AG09319 (cell line): ENCODE measurements at places on chromosomes 5 and 9.

- no peak for DNase-seq
These were observed 201.9 kb upstream of the ISL1 start for GRCh38 chr5:51181208-51181894.

DNA sequence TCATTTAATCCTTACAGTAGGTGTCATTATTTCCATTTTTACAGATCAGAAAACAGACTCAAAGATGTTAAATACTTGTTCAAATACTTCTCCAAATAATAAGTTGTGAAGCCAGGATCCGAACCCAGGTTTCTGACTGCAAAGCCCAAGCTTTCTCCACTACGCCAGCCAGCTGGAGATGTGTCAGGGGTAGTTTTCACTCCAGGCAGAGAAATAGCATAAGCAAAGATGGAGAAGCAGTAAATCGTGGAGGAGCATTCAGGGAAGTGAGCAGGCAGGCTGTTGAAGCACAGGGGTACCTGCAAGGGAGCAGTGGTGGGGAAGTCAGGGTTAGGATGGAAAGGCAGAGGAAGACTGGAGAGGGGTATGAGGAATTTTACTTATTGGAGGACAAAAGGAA lies 2.9 kb downstream of the TLN1 start:
- no peak for DNase-seq

DNA sequence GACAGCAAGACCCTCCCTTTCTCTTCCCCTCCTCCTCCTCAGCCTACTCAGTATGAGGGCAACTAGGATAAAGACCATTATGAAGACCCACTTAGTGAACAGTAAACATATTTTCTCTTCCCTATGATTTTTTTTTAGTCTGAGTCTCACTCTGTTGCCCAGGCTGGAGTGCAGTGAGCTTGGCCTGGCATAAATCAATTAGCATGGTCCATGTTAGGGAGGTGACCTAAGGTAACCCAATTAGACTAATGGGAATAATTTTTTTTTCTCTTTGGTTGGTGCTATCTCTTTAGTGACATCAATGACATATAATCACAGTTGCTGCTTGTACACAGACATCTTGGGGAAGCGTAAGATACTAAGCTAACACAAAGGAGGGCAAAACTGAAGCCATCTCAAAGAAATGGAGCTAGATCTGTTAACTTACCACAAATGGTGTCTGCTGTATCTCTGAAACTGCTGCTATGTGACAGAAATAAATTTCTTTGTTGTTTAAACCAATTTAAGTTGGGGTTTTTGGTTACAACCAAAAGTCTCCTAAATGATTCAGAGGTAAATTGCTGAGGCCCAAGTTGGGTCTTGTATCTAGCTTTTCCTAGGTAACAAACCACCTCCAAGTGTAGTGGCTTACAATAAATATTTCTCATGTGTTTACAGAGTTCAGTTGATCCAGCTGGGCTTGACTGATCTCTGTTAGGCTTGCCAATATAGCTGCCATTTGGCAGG lies 13.3 kb downstream of the PKD2L2 start:
- no peak for DNase-seq

GRCh38 chr9:137838576-137838975 lies 39.0 kb upstream of the CACNA1B start:
- no peak for DNase-seq

GRCh38 chr9:137138722-137139467 lies at the start of gene GRIN1:
TSS of gene GRIN1 (plus strand) at chr9:137139154. CDS start at chr9:137139487, 333 bp downstream.
- DNase-seq: no peak

DNA sequence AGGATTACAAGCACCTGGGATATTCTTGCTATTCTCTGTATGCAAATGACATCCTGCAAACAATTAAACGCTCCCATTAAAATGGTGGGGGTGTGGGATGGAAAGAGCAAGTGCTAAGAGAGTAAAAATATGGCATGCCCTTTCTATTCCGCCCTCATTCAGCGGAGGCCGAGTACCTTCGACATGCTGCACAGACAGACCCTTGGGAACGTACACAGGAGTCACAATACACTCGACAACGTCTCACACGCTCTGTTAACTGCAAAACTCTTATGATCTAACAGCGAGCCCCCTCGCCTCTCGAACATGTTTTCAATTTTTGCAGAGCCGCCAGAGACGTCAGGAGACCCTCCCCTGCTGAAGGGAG lies 322.2 kb downstream of the CEMIP2 start:
- no peak for DNase-seq

DNA sequence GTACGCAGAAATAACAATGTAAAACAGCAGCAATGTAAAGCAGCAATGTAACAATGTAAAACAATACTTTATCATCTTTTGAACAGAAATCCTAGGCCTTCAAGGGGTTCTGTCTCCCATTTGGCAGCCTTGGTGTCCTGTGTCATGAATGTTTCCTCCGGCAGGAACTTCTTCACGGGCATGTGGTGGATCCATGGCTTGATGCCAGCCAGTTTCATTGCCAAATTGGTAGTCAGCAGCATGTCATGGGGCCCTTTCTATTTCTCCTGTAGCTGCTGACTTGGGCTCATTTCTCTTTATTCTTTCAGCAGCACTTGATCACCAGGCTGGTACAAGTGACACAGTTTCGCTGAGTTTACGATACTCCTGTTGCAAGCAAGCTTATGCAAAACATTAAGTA lies 275.3 kb downstream of the HTR1A start:
- DNase-seq: no peak

DNA sequence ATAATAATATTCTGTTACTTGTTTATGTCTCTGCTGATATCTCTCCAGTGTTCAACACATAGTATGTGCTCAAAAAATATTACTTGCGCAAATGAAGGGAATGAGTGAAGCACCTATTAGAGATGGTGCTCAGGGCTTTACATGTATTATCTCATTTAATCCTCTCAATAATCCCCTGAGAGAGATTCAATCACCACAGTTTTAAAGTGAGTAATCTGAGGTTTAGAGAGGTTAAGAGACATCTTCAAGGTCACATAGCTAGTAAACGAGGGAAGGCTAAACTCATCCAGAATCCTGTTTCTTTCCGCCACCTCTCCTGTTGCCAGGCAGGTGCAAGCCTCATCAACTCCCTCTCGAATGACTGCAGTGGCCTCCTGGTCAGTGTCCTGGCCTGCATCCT lies 82.0 kb downstream of the UGCG start:
- DNase-seq: no peak

DNA sequence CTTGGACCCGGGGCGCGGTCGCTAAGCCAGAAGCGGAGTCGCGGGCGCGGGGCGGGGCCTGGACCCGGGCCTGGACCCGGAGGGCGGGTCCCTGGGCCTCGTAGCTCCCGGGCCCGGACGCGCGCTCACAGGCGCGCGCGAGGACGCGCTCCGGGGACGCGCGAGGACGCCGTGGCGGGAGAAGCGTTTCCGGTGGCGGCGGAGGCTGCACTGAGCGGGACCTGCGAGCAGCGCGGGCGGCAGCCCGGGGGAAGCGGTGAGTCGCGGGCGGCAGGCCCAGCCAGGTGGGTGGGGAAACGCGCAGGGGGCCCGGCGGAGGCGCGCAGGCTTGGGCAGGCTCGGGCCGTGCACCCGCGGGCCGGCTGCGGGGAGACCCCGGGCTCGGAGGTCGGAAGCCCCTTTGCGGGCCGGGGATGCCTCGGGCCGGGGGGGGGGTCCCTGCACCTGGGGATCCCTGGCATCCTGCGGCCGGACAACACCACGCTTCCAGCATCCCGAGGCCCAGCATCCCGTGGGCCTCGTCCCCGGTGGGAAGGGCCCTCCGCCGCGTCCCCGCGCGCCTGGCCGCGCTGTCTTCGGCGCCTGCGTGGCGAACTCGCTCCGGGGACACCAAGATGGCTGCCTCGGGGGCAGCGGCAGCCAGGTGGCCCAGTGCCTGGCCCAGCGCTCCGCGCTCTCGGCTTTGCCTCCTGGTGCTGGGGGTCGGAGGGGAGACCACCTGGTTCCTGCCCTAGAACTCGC lies at the start of gene SFXN1:
TSS of gene SFXN1 (plus strand) at position 177 of the 741 bp plus-strand sequence. CDS start 13,544 bp downstream, outside the sequence.
- DNase-seq: peak; percentile 20

GRCh38 chr5:83751201-83751600 lies 30.5 kb upstream of the HAPLN1 start:
- no peak for DNase-seq

DNA sequence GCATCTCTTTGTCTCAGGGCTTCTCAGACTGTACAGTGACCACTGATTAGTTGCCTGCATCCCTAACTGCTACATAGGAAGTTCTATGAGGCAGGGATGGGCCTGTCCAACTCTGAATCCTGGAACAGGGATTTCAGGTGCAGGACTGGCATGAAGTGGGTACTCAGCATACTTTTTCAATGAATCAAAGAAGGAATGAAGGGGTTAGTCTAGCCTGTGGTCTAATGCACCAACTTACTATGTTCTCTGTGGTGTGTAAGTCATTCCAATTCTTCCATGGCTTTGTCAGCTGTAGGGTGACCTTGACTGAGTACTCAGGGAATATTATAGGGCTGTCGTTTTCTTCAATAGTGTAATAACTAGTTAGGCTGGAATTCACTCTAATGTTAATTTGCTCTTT lies 8.3 kb downstream of the COL15A1 start:
- DNase-seq: no peak

GRCh38 chr5:170097934-170098333 lies 7.8 kb upstream of the FOXI1 start:
- DNase-seq: no peak

DNA sequence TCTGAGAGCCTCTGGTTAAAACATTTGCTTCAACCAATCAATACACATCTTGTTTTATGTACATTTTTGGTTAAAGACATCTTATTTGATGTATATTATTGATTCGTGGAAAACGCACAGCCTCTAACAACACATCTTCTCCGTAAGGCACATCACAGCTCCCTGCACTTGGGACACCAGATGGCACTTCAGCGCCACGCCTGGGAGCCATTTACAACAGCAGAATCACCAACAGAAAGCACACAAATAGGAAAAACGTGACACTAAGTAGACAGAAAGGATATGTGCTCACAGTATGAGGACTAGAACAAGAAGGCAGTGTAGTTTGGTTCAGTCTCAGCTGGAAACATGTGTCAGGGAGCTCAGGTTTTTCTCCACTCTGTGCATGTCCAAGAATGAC lies 199.7 kb downstream of the ROR2 start:
- no peak for DNase-seq

DNA sequence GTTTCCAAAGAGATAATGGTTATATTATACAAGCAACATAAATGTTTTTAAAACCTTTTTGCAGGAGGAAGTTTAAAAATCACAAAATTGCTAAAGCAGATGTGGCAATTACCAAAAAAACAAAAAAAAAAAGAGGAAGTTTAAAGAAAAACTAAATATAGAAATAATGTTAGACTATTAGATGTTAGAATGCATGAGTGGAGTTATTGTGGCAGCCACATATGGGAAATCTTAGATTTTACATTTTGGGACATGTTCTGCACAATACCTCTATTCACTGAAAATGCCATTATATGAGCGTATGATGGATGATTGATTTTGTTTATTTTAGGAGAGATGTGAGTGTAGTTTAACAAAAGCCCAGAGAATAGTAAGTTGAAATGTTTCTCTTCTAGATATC lies 31.2 kb upstream of the DTWD2 start:
- no peak for DNase-seq

DNA sequence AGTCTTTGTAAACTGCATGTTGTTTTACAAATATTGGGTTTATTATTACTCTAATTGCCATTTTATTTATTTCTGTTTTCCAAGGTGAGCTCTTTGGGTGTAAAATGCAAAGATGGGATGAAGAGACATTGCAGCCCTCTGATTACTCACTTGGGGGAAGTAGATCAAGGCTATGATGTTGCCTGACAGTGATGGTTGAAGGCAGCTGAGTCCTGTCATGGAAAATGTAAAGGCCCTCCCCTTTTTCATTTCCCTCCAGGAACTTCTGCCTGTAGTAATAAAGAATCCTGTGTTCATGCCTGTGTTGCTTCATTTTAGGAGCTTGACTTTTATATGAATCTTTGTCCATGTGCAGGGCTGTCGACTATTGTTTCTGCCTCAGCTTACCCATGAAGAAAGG lies 605.4 kb upstream of the CLINT1 start:
- no peak for DNase-seq

- DNase-seq: no peak
These were observed 16.9 kb downstream of the CKMT2 start for GRCh38 chr5:81250004-81250403.

GRCh38 chr9:90167914-90168313 lies 474.7 kb downstream of the DIRAS2 start:
- no peak for DNase-seq

- no peak for DNase-seq
These were observed 9.2 kb downstream of the PHF19 start for GRCh38 chr9:120867676-120868338.

DNA sequence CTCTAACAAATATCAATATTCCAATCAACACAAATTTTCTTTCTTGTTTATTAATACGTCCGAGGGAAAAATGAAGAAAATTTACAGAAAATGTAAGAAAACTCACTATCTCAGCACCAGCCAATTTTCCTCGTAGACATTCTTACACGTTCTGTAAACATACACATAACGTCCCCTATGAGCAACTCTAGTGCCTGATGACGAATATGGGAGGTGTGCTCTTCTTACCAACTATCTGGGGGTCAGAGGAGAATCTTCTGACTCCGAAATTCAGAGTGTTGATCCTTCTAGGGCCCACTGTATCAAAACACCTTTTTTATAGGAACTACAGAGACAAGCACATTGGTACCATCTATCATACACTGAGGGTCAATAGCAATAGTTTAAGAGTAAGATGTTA lies 198.7 kb downstream of the GAPVD1 start:
- DNase-seq: no peak

DNA sequence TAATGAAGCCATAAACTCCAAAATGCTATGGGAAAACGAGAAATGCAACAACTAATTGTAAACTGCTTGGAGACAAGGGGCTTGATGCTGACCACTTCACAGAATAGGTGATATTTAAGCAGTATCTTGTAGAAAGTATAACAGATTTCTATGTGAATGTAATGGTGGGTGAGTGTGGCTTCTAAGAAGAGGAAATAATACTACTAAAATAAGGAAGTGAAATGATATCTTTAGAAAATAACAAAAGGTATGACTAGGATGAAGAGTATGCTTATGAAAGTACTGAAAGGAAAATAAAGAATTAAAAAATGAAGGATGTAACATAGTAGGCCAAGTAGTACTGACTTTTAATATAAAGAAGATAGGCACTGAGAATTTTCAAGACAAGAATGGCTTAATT lies 94.2 kb downstream of the AGTPBP1 start:
- no peak for DNase-seq

GRCh38 chr5:163914910-163915309 lies 409.5 kb downstream of the MAT2B start:
- no peak for DNase-seq

GRCh38 chr9:131036529-131037334 lies 27.8 kb downstream of the LAMC3 start:
- no peak for DNase-seq

GRCh38 chr5:143064218-143064641 lies 294.1 kb downstream of the ARHGAP26 start:
- DNase-seq: no peak
